ENCODE measurements at places on chromosomes 3 and 15. TPM values are rescaled to one million over a fixed set of nuclear protein-coding genes. Genes with fewer than 3 reads are reported as not detected.
A peak's percentile ranks its signal among the peaks of the same experiment; 100 is the strongest.

DNA sequence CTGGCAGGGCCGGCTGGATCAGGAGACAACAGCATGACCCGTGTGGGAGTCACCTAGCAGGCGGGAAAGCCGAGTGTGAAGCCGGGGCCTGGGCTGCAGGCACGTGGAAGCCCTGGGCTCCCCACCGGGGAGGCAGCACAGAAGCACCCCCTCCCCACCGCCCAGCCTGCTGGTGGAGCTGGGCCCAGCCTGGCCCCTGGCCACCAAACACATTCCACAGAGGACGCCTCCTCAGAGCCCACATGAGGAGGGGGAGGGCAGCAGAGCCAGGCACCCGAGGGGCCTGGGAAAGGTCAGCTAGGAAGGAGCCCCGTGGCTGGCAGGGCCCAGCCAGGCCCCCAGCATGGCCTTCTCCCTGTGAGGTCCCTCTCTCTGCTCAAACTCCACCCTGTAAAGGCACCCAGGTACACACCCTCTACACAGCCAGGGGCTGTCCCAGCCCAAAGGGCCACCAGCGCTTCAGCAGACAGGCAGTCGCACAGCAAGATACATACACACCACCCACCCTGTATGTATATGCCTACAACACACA is 4.5 kb downstream of the PLXNB1 start:
- no peak overlapping the region for H3K4me3 ChIP-seq
- no peaks in the 10 kb centered on the region for H3K27me3 ChIP-seq
- peaks cover 41% of the 10 kb centered on the region for H3K4me1 ChIP-seq
- DNase-seq, result peak; percentile 50
- H3K27ac ChIP-seq, result no peak overlapping the region
- no peaks in the 10 kb centered on the region for H3K36me3 ChIP-seq

DNA sequence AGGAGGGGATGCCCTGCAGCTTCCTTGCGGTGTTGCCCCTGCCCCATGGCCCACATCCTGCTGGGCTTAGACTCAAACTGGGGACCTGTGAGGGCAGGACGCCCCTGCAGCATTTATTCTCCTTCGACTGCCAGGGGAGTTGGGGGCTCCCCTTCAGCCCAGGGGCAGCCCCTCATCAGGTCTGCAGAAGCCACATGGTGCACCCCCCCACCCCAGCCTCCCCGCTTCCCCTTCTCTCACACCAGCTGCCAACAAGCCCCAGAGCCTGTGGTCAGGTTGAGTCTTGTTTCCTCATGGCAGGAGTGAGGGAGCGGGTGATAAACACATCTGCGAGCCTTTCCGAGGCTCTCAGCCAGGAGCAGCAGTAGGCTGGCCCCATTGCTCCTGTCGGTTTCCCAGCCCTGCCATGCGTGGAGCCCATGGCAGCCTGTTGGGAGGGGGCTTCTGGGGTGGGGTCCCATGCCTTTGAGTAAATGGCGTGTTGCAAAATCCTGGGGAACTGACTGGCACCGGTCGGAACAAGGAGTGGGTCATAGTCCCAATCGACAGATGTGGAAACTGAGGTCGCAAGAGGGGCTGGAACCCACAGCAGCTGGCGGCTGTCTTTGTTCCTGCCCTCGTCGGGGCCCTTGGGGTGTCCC is 27.8 kb downstream of the WNT7A start:
- H3K4me3 ChIP-seq, result no peak overlapping the region
- DNase-seq, result no peak
- H3K36me3 ChIP-seq, result no peaks in the 10 kb centered on the region
- no peak overlapping the region for H3K27ac ChIP-seq
- no peaks in the 10 kb centered on the region for H3K4me1 ChIP-seq

DNA sequence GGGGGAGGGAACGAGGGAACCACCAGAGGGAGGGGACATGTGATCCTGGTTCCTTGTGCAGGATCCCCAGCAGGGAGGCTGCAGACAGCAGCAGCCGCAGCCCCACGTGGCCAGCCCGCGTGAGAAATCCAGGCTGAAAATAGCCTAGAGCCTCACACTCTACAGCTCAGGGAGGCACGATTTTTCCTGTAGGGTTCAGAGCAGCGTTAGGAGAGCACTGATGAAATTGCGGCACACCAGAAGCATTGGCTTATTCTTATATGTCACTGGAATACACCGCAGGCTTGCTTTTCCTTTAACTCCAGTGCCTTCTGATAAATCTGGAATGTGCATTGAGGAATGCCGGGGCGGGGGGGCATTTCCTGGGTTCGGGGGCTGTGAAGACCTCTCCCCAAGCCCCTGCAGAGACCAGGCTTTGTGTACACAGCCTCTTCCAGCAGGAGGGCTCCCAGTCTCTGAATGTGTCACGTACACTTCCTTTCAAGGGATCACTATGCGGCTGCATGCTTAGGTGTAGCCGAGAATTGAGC is 193.0 kb downstream of the ATP10A start:
- H3K36me3 ChIP-seq, result no peaks in the 10 kb centered on the region
- peak; percentile 54 for DNase-seq
- H3K27ac ChIP-seq, result no peak overlapping the region
- no peaks in the 10 kb centered on the region for H3K4me1 ChIP-seq
- H3K4me3 ChIP-seq, result peak overlapping the region; percentile 10

DNA sequence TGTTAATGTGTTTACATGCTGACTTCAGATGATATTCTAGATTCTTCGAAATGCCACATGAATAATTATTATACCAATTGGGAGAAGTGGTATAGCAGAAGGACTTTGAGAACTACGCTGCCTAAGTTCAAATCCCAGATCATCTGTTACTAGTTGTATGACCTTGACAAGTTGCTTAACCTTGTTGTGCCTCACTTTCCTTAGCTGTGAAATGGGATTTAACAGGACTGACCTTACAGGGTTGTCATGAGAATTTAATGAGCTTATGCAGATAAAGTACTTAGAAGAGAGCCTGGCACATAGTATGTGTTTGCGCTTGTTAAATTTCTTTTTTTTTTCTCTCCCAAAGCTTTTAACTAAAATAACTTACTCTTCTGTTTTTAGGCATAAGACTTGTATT is 24.4 kb downstream of the WDR76 start:
- no peak overlapping the region for H3K27ac ChIP-seq
- H3K36me3 ChIP-seq, result peaks cover 3% of the 10 kb centered on the region
- H3K4me3 ChIP-seq, result no peak overlapping the region
- H3K27me3 ChIP-seq, result no peaks in the 10 kb centered on the region
- DNase-seq, result no peak
- H3K4me1 ChIP-seq, result no peaks in the 10 kb centered on the region

- H3K4me3 ChIP-seq, result no peak overlapping the region
- H3K27ac ChIP-seq, result no peak overlapping the region
- H3K4me1 ChIP-seq, result no peaks in the 10 kb centered on the region
Observed at GRCh38 chr3:44136421-44136820, 105.3 kb upstream of the TOPAZ1 start.

DNA sequence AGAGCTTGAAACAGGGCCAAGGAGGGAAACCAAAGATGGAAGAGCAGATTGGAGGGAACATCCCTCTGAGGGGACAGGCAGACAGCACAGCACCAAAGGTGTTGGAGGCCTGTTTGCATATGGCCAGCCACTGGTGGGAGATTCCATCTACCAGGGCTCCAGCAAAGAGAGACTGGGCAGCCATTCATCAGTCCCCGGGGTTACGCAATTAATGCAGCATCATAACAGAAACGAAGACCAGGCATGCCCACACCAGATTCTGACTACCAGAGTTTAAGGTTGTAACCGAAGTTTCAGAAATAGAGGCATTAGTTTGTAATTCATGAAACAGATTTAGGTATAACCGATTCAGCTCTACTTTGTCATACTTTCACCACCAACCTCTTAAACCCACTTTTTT is 58.1 kb downstream of the COL8A1 start:
- DNase-seq, result no peak
- no peak overlapping the region for H3K4me3 ChIP-seq
- H3K4me1 ChIP-seq, result peaks cover 2% of the 10 kb centered on the region
- no peak overlapping the region for H3K27ac ChIP-seq
- no peaks in the 10 kb centered on the region for H3K36me3 ChIP-seq

DNA sequence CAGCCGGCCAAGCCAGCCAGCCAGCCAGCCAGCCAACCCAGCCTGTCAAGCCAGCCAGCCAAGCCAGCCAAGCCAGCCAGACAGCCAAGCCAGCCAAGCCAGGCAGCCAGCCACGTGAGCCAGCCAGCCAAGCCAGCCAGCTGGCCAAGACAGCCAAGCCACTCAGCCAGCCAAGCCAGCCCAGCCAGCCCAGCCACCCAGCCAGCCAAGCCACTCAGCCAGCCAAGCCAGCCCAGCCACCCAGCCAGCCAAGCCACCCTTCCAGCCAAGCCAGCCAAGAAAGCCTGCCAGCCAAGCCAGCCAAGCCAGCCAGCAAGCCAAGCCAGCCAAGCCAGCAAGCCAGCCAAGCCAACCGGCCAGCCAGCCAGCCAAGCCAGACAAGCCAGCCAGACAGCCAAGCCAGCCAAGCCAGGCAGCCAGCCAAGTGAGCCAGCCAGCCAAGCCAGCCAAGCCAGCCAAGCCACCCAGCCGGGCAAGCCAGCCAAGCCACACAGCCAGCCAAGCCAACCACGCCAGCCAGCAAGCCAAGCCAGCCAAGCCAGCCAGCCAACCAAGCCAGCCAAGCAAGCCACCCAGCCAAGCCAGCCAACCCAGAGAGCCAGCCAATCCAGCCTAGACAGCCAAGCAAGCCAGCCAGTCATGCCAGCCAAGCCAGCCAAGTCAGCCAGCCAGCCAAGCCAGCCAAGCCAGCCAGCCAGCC is 199.5 kb downstream of the GOLGA6L6 start:
- peak; percentile 65 for DNase-seq
- no peaks in the 10 kb centered on the region for H3K27me3 ChIP-seq
- no peak overlapping the region for H3K4me3 ChIP-seq
- no peaks in the 10 kb centered on the region for H3K4me1 ChIP-seq
- H3K36me3 ChIP-seq, result no peaks in the 10 kb centered on the region

- no peaks in the 10 kb centered on the region for H3K36me3 ChIP-seq
- no peaks in the 10 kb centered on the region for H3K27me3 ChIP-seq
- DNase-seq, result no peak
- H3K4me3 ChIP-seq, result no peak overlapping the region
- H3K27ac ChIP-seq, result no peak overlapping the region
Observed at GRCh38 chr3:195750797-195751520, 30.2 kb downstream of the MUC20 start.

DNA sequence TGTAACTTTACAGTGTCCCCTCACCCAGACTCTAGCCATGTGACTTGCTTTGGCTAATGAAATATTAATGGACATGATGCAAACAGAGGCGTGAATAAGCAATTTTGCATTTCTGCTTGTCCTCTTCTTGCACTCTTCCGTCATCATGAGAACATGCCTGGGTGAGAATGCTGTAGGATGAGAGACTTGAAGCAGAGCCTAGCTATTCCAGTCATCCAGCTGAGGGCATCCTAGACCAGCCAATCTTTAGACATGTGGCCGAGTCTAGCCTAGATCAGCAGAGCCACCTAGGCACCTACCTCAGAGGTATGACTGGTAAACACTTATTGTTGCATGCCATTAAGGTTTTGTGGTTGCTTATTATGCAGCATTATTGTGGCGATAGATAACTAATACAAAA is 450.5 kb upstream of the AZI2 start:
- H3K27ac ChIP-seq, result no peak overlapping the region
- DNase-seq, result no peak
- no peaks in the 10 kb centered on the region for H3K27me3 ChIP-seq
- H3K4me3 ChIP-seq, result no peak overlapping the region
- no peaks in the 10 kb centered on the region for H3K4me1 ChIP-seq

DNA sequence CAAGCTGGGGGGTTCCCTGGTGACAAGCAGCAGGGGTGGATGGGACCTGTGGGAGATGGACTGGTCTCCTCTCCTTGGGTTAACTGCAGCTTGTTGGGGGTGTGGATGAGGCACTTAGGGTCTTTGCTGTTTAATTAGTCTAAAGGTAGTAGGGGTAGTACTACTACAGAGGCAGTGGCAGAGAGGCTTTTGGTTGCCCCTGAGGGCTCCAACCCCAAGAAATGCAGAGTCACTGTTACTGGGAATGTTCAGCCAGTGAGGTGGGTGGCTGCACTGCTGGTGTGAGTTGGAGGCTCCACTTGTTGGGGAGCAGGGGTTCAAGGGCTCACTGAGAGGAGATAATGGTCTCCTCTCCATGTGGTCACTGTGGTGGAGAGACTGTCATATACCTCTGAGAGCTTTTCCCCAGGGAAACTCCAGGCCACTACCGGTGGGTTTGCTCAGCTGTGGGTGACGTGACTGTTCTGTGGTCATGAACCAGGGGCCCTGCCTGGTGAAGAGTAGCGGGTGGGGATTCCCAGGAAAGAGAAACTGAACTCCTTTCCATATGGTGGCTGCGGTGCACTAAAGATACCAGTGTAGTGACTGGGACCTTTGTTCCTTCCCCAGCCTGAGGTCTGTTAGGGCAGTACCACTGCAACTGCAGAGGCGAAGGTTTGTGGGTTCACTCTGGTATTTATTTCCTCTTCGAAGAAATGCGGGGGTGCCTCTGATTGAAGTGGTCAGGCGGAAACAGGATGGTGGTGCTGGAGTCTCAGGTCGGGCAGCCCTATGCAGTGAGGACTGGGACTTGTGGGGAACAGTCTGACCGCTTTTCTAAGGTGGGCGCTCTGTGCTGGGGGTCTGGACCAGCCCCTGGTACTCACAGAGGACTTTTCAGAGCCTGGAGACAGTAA is 68.9 kb upstream of the TNFSF10 start:
- no peaks in the 10 kb centered on the region for H3K4me1 ChIP-seq
- H3K27me3 ChIP-seq, result no peaks in the 10 kb centered on the region
- no peak overlapping the region for H3K27ac ChIP-seq

DNA sequence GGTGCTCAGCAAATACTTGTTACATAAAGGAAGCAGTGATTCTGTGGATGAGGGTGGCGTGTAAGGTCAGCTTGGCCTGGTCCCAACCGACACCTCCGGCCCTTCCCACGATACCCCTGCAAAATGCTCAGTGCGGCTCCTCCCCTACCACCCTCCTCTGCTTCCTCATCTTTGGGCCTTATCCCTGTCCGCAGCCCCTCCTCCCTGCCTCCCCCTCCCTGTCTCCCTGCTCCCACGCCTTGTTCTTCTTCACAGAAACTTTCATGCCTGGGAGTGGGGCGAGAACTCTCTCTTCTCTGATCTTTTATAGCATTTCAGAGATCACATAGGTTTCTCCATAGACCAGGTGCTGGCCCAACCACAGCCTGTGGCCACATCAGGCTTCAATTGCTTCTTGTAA is 75.0 kb upstream of the ATP2B2 start:
- H3K4me1 ChIP-seq, result no peaks in the 10 kb centered on the region
- H3K27ac ChIP-seq, result no peak overlapping the region
- H3K27me3 ChIP-seq, result no peaks in the 10 kb centered on the region
- no peak overlapping the region for H3K4me3 ChIP-seq
- no peak for DNase-seq

DNA sequence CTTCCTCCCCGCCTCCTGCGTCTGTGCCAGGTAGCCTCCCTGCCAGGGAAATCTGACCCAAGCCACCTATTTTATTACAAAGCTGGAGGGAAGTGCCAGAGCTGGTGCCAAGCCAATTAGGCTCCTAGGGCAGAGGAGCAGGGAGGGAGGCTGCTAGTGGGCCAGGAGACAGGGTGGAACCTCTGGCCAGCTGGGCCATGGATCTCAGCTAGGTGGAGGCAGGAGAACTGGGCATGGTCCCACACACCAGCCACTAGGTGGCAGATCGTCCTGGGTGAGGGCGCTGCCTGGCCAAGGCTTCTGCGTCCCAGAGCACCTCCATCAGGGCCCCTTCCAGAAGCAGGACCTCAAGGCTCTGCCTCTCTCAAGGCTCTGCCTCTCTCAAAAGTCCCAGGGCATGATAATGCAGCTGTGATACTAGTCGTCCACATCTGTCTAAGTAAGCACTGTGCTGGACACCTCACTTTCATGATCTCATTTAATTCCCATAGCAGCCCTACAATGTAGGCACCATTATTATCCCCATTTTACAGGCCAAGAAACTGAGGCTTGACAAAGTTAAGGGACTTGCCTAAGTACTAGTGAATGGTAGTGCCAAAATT is 4.5 kb upstream of the RFT1 start:
- DNase-seq, result peak; percentile 25
- no peaks in the 10 kb centered on the region for H3K36me3 ChIP-seq
- H3K27ac ChIP-seq, result no peak overlapping the region
- H3K4me1 ChIP-seq, result no peaks in the 10 kb centered on the region
- no peak overlapping the region for H3K4me3 ChIP-seq

MESP2 gene
- total RNA-seq, result not detected

SERPINI1 gene
- total RNA-seq, result 1.8 TPM
